Activated CD4-positive, alpha-beta T cell treated with anti-CD3 and anti-CD28 coated beads, Interleukin-2, amount 50 U/mL, for 24 hours (primary cell): ENCODE measurements at places on chromosomes 4 and X.

- no peak for DNase-seq
Measured at GRCh38 chr4:70976252-70976651, 17.2 kb upstream of the DCK start.

GRCh38 chr4:105598787-105599186 is 46.4 kb downstream of the ARHGEF38 start:
- DNase-seq, result no peak

GRCh38 chr4:77100234-77100633 is 24.4 kb upstream of the CCNI start:
- DNase-seq, result no peak

GRCh38 chrX:118632862-118633261 is 94.5 kb upstream of the IL13RA1 start:
- no peak for DNase-seq

DNA sequence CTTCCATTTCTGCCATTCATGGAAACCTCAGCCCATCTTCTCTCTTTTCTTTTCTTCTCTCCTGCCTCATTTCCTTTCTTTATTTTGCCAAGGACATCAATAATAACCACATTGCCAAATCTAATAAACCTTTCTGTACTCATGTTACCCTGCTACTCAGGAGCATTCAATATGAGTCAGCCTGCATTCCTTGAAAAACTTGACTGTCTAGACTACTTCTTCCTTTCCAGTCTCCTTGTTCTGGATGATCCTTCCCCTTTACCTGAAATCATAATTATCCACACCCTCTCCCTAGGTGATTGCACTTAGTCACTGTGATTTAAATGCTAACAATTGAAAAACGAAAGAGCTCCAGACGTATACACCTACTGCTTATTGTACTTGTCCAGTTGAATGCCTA is 253.2 kb upstream of the CENPE start:
- no peak for DNase-seq

DNA sequence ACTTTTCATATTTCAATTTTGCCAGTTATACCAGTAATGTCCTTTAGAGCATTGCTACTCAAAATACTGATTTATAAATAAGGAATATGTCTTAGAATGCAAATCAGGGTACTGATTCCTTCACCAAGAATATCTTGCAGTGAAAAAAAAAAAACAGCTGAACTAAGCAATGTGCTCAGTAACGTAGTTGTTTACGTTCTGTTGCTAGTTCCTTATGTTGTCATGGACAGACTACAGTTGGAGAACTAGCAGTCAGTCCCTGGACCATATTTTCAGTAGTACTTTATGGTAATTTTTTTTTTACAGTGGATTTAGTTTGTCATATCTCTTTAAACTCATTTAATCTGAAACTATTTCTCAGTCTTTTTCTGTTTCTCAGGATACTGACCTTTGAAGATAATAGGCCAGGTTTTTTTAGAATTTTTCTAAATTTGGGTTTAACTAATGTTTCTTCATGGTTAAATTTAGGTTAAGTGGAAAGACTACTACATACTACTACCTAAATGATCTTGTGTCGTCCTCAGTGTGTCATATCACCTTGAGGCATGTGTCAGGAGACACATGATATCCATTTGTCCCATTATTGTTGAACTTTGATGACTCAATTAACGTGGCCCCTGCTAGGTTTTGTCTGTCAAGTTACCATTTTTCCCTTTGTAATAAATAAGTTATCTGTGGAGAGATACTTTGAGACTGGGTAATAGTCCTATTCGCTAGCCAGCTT is 21.0 kb downstream of the SMARCAD1 start:
- DNase-seq, result no peak

GRCh38 chrX:39650768-39651347 is 446.9 kb downstream of the BCOR start:
- DNase-seq, result no peak

DNA sequence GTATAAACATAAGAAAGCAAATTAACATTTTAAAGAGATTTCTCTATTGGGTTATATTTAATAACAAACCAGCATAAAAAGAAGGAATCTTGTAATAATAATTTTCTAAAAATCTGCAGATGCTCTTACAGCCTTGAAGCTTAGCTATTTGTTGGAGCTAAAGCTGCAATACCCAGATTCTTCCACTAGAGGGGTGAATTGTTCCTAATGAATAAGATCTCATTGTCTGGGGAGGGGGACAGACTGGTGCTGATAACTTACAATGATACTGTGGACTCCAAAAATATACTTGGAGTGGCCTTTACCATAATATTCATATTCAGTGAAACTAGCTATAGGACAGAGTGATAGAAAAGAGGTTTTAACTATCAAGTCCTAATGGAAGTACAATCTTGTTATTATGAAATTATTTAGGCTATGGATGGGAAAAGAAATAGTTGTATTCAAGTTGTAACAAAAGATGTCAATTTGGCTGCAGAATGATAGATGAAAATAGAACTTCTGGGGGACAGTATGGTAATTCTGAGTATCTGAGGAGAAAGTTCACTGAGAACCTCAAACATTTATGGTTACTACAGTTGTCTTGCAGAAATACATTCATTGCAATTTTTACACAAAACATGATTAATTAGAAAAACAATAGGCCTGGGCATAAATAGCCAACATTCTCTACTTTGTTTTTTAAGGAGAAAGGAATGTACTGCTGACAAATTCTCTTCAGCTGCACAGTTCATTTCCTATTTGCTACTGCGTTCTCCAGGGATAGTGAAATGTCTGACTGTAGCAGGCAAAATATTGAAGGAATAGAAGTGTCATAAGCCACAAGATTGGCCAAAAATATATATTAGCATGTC is 443.3 kb downstream of the GBA3 start:
- no peak for DNase-seq

- no peak for DNase-seq
Measured at GRCh38 chrX:46713672-46714490, 45.0 kb downstream of the SLC9A7 start.

DNA sequence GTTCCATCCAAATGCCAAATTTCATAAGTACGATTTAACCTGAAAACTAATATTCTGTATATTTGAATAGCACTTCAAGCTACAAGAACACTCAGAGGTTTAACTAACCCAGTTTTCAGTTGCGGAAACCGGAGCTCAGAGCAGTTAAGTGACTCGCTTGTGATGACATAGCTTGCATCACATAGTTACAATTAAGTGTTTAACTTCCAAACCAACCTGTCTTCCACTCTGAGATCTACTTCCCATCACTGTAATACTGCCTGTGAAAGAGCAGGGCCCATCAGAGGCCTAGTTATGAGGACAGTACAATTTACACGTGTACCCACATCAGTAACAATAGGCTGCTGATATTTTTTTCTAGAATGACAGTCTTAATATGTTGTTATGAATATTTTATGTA is 120.3 kb downstream of the MAD2L1 start:
- no peak for DNase-seq

- DNase-seq, result no peak
Measured at GRCh38 chrX:132373610-132374009, 115.2 kb downstream of the MBNL3 start.

GRCh38 chr4:15118292-15118691 is 116.0 kb downstream of the CPEB2 start:
- no peak for DNase-seq

DNA sequence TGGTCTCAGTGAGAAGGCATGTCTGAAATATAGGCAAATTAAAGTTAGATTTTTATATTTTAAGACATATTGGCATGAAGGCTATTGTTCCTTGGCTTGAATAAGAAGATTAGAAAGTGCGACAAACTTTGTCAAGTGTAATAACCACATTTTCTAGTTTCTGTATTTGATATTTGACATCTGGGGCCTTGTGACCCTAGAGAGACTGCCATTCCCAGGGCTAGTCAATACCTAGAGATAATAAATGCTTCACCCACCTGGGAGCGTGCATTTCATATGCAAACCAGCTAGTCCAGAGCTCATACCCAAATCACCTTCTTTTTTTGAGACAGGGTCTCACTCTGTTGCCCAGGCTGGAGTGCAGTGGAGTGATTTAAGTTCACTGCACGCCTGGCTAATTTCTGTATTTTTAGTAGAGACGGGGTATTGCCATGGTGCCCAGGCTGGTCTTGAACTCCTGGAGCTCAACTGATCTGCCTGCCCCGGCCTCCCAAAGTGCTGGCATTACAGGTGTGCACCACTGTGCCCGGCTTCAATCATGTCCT is 62.6 kb downstream of the COQ2 start:
- no peak for DNase-seq
